Hepatocyte (in vitro differentiated cells): ENCODE measurements at places on chromosomes 12 and 14. TPM values are rescaled to one million over a fixed set of nuclear protein-coding genes. Genes with fewer than 3 reads are reported as not detected.

- no peak overlapping the region for H3K27ac ChIP-seq
- no peaks in the 10 kb centered on the region for H3K27me3 ChIP-seq
- no peak for DNase-seq
- H3K36me3 ChIP-seq, result no peaks in the 10 kb centered on the region
These were observed 420.7 kb downstream of the ADAMTS20 start for GRCh38 chr12:43131301-43131700.

- H3K4me3 ChIP-seq, result no peak overlapping the region
- H3K4me1 ChIP-seq, result no peaks in the 10 kb centered on the region
- DNase-seq, result no peak
- no peaks in the 10 kb centered on the region for H3K27me3 ChIP-seq
- no peak overlapping the region for H3K27ac ChIP-seq
- no peaks in the 10 kb centered on the region for H3K36me3 ChIP-seq
These were observed 863.2 kb downstream of the LRFN5 start for GRCh38 chr14:42469637-42470426.

- DNase-seq, result no peak
- peaks cover 49% of the 10 kb centered on the region for H3K27me3 ChIP-seq
- no peaks in the 10 kb centered on the region for H3K4me1 ChIP-seq
- no peak overlapping the region for H3K27ac ChIP-seq
- H3K36me3 ChIP-seq, result no peaks in the 10 kb centered on the region
These were observed 18.7 kb downstream of the DTX1 start for GRCh38 chr12:113075137-113075683.

- H3K27ac ChIP-seq, result no peak overlapping the region
- H3K4me3 ChIP-seq, result no peak overlapping the region
- no peaks in the 10 kb centered on the region for H3K27me3 ChIP-seq
- H3K36me3 ChIP-seq, result no peaks in the 10 kb centered on the region
- no peak for DNase-seq
These were observed 49.8 kb downstream of the RIN3 start for GRCh38 chr14:92563359-92563758.

DNA sequence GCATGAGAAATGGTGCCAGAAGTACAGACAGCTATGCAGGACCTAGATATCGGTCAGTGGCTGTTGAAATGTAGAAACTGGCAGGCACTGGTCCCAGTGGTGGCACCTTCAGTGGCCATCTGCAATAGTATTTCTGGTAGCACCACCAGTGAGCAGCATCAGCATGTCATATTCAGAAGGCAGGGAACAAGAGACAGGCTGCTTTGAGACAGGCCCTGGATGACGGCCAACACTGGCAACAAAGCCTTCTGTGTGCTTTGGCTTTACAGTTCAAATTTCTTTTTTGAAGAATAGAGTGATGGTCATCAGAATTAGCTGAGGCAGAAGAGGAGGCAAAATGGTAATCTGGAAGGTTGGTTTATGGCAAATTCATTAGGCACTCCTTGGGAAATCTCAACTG lies 273.4 kb upstream of the SLC16A7 start:
- no peak overlapping the region for H3K4me3 ChIP-seq
- H3K36me3 ChIP-seq, result no peaks in the 10 kb centered on the region
- no peak overlapping the region for H3K27ac ChIP-seq
- H3K4me1 ChIP-seq, result no peaks in the 10 kb centered on the region

DNA sequence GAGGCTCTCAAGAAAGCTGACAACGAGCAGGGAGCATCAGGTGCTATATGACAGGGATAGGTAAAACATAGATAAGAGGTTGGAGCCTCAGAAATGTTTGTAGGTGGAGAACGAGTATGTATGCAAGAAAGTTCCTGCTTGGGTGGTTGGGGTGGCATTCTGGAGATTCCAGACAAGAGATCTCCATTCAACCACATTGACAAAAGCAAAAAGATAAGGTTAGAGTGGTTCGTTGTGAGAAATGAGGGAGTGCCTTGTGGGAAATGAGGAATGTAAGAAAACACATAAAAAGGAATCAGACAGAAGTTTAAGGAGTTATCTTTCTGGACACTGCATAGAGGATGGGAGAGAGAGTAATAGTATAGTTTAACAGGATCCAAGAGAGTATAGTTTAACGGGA lies 290.3 kb downstream of the DPF3 start:
- H3K27me3 ChIP-seq, result no peaks in the 10 kb centered on the region
- no peak for DNase-seq
- no peaks in the 10 kb centered on the region for H3K36me3 ChIP-seq
- no peak overlapping the region for H3K27ac ChIP-seq
- no peak overlapping the region for H3K4me3 ChIP-seq
- H3K4me1 ChIP-seq, result peaks cover 8% of the 10 kb centered on the region

- peaks cover 30% of the 10 kb centered on the region for H3K4me1 ChIP-seq
- peak overlapping the region; percentile 82 for H3K27ac ChIP-seq
- H3K27me3 ChIP-seq, result no peaks in the 10 kb centered on the region
- H3K36me3 ChIP-seq, result no peaks in the 10 kb centered on the region
- DNase-seq, result peak; percentile 59
- no peak overlapping the region for H3K4me3 ChIP-seq
These were observed 86.4 kb downstream of the EML1 start for GRCh38 chr14:99879401-99880295.

- H3K27me3 ChIP-seq, result no peaks in the 10 kb centered on the region
- no peaks in the 10 kb centered on the region for H3K36me3 ChIP-seq
- H3K4me1 ChIP-seq, result no peaks in the 10 kb centered on the region
- peak; percentile 50 for DNase-seq
- no peak overlapping the region for H3K27ac ChIP-seq
These were observed 150.1 kb downstream of the SLC38A4 start for GRCh38 chr12:46675736-46676135.

DNA sequence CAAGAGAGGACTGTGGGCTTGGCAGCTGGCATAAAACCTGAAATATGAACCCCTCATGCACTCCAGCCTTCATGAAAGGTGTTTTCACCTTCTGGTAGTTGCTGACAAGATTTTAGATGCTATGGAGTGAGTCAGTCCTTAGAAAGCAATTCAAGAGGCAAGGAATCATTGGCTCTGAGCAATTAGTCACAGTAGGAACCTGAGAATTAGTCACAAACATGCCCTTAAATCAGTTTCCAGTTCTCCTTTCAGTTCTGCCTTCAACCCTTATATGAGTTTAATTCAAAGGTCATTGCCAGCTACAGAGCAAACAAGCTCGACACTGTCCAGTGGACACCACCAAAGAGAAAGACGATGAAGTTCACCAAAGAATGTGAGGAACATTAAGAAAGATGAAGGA lies 472.3 kb downstream of the GLT1D1 start:
- no peaks in the 10 kb centered on the region for H3K36me3 ChIP-seq
- H3K27me3 ChIP-seq, result no peaks in the 10 kb centered on the region
- H3K4me3 ChIP-seq, result no peak overlapping the region
- DNase-seq, result no peak
- H3K4me1 ChIP-seq, result no peaks in the 10 kb centered on the region
- no peak overlapping the region for H3K27ac ChIP-seq

GRCh38 chr12:120639771-120640721 lies at the start of gene CABP1:
CABP1 (plus strand) TSS chr12:120640626; CDS start chr12:120640686, 60 bp downstream.
- DNase-seq, result peak; percentile 55
- H3K27me3 ChIP-seq, result peaks cover 45% of the 10 kb centered on the region
- peaks cover 4% of the 10 kb centered on the region for H3K4me1 ChIP-seq
- no peak within 1 kb of the TSS for H3K27ac ChIP-seq
- no peaks in the 10 kb centered on the region for H3K36me3 ChIP-seq
- peak within 1 kb of the TSS; percentile 58 for H3K4me3 ChIP-seq

- no peak overlapping the region for H3K4me3 ChIP-seq
- peaks cover 14% of the 10 kb centered on the region for H3K4me1 ChIP-seq
- no peaks in the 10 kb centered on the region for H3K36me3 ChIP-seq
- H3K27ac ChIP-seq, result peak overlapping the region; percentile 32
- no peaks in the 10 kb centered on the region for H3K27me3 ChIP-seq
These were observed 37.0 kb downstream of the BTG1 start for GRCh38 chr12:92108651-92109050.

DNA sequence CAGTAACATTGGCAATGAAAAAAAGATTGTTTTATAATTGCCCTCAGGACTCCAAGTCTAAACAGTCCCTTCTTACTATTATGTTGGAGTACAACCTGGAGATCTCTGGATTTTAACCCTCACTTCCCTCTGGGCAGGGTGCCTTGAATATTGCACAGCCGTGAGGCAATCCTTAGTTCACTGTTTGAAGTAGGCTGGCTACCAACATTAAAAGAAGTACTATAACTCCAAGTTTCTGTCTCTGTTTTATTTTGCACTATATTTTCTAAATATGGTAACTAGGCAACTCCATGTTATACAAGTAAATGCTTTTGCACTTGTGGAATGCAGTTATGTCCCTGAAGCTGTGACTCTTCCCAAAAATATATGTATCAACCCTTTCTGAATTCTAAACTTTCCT lies 490.7 kb downstream of the EGLN3 start:
- no peak overlapping the region for H3K4me3 ChIP-seq
- no peaks in the 10 kb centered on the region for H3K36me3 ChIP-seq
- no peak for DNase-seq
- no peak overlapping the region for H3K27ac ChIP-seq
- no peaks in the 10 kb centered on the region for H3K27me3 ChIP-seq

- H3K4me3 ChIP-seq, result no peak overlapping the region
- H3K27me3 ChIP-seq, result no peaks in the 10 kb centered on the region
- DNase-seq, result no peak
- no peaks in the 10 kb centered on the region for H3K4me1 ChIP-seq
- no peak overlapping the region for H3K27ac ChIP-seq
These were observed 48.5 kb downstream of the FAM222A start for GRCh38 chr12:109762071-109762672.

KRT86 gene
- 0.40 TPM in 1 of 2 replicates, not detected in the other for polyA plus RNA-seq

TBK1 gene
- 15.4 and 22.2 TPM in 2 replicates for polyA plus RNA-seq

FUT8 gene
- polyA plus RNA-seq, result 24.4 and 26.6 TPM in 2 replicates

DIO2 gene
- 0.71 and 0.74 TPM in 2 replicates for polyA plus RNA-seq

GPR84 gene
- not detected in 2 replicates for polyA plus RNA-seq
